Kidney (tissue), 22 donors: ENCODE measurements at places on chromosomes 5 and 9. TPM values are rescaled to one million over a fixed set of nuclear protein-coding genes. Genes with fewer than 3 reads are reported as not detected.

Gene CYSRT1
- total RNA-seq: 0.94 TPM

Gene PCDHGB3
- total RNA-seq: 4.4 TPM

Gene CAMK4
- 4.7 TPM for total RNA-seq

Gene CRAT
- 32.3 TPM for total RNA-seq

DNA sequence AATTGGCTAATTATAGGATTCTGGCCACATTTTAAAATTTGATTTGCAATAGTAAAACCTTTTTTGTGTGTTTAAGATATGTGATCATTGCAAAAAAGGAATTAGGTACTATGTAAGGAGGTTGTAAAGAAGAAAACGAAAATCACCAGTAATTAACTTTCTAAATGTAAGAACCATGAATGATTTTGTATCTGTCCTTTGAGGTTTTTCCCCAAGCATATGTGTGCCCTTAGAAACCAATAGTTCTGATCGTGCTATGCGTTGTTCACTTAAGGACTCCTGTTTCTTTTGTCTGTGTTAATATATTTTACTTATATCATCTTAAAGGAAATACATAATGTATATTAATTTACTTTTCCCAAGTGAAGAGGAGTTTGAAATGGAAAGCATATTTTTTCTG is 410.2 kb downstream of the PSAT1 start:
- no peaks in the 10 kb centered on the region for H3K36me3 ChIP-seq
- no peak for DNase-seq
- no peak overlapping the region for H3K4me3 ChIP-seq
- no peaks in the 10 kb centered on the region for H3K27me3 ChIP-seq
- no peaks in the 10 kb centered on the region for H3K4me1 ChIP-seq

GRCh38 chr5:96649681-96650540 is 12.3 kb upstream of the CAST start:
- no peaks in the 10 kb centered on the region for H3K4me1 ChIP-seq
- DNase-seq: peak; percentile 66
- H3K27me3 ChIP-seq: no peaks in the 10 kb centered on the region
- H3K27ac ChIP-seq: no peak overlapping the region
- H3K36me3 ChIP-seq: no peaks in the 10 kb centered on the region

DNA sequence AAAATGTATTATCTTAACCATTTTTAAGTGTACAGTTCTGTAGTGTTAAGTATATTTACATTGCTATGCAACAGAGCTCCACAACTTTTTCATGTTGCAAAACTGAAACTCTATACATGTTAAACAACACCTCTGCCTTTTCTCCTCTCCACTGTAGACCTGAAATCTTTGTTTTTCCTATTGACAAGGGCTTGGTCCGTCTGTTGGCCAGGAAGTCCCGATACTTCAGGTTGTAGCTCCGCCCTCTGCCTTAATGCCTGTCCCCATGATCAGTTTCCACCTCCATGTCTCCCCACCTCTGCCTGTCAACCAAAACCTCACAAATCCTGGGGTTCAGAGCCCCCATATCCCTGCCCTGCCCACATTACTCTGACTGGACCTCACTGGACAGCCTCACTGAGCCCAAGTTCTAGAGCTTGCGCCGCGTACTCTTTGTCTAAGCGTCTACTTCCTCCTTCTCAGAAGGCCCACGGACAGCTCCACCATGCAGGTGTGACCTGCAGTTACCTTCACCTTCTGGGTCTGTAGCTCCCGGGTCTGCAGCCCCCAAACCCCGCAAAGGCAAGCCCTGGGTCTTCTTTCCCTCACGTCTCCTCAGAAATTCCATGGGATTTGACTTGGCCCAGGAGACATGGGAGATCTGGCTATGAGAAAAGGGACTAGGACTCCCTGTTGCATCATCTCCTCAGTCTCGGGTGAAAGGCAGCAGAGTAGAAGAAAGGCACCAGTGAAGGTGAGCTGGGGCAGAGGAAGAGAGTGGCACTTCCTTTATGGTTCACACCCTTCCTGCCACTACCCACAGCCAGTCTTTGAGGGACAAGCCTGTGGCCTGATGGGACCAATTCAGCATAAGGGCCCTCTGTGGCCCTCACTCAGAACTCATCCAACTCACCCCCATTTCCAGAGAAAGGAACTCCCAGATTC is 8.0 kb downstream of the GLIPR2 start:
- no peak overlapping the region for H3K27ac ChIP-seq
- H3K4me3 ChIP-seq: no peak overlapping the region
- H3K36me3 ChIP-seq: no peaks in the 10 kb centered on the region
- no peak for DNase-seq
- H3K27me3 ChIP-seq: no peaks in the 10 kb centered on the region

GRCh38 chr5:134139891-134140469 is 25.5 kb downstream of the TCF7 start:
- no peak for DNase-seq
- no peak overlapping the region for H3K4me3 ChIP-seq
- no peak overlapping the region for H3K27ac ChIP-seq
- no peaks in the 10 kb centered on the region for H3K27me3 ChIP-seq

DNA sequence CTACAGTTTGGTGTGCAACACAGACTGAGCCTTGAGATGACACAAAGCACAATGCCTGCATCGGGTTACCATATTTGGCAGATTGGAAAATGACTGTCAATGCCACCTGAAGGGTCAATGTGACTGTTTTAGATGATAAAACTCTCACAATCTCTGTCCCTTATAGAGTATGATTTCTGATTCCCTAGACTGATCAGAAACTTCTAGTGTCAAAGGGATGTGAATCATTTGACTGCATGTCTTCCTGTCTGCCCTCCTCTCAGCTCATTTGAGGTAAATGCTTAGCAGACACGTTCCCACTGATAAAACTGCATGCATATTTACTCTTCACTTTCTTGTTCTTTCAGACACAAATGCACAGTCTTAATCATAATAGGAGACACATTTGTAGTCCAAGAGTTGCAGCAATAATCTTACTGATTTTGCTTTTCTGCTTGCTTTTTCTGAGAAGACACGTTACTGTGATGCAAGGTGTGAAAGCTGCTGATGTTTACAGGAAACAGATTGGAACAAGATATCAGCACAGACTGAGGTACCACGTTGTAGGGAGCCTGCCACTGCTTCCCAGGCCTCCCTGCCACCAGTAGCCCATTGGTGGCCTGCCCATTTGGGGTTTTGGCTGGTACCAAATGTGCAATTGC is 77.8 kb downstream of the GCNT4 start:
- no peak for DNase-seq
- H3K27me3 ChIP-seq: no peaks in the 10 kb centered on the region
- H3K4me3 ChIP-seq: no peak overlapping the region
- H3K27ac ChIP-seq: no peak overlapping the region
- H3K36me3 ChIP-seq: no peaks in the 10 kb centered on the region

DNA sequence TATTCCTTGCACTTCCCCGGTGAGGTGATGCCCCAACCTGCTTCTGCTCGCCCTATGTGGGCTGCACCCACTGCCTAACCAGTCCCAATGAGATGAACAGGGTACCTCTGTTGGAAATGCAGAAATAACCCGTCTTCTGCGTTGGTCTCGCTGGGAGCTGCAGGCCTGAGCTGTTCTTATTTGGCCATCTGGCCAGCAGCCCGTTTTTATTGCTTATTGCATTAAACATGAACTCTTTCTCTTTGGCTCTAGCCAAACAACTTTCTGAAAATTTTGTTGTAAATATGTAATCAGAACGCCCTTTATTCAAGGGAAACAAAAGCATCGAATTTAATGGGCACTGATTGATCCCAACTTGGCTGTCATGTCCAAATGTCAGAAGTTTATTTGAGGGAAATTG is 124.7 kb upstream of the FTMT start:
- DNase-seq: no peak
- no peak overlapping the region for H3K27ac ChIP-seq
- no peaks in the 10 kb centered on the region for H3K27me3 ChIP-seq
- no peaks in the 10 kb centered on the region for H3K4me1 ChIP-seq
- no peak overlapping the region for H3K4me3 ChIP-seq

DNA sequence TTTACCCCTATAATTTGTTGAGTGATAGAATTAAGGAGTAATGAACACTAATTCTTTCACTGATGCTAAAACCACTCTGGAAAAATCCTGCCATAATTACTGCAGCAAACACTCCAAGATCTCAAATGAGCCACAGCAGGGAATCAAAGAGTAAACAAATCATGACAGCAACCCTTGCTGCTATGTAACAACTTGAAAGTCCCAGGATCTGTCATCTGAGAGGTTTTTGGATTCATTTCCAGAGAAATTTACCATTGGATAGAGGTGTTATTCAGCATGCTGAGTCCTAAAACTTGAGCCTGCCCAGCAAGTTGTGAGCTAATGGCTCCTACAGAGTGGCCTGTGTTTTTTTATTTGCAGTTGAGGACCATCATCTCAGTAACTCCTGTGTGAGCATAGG is 59.2 kb downstream of the PRLR start:
- no peak overlapping the region for H3K27ac ChIP-seq
- no peak overlapping the region for H3K4me3 ChIP-seq
- no peak for DNase-seq
- H3K27me3 ChIP-seq: no peaks in the 10 kb centered on the region
- H3K36me3 ChIP-seq: no peaks in the 10 kb centered on the region

DNA sequence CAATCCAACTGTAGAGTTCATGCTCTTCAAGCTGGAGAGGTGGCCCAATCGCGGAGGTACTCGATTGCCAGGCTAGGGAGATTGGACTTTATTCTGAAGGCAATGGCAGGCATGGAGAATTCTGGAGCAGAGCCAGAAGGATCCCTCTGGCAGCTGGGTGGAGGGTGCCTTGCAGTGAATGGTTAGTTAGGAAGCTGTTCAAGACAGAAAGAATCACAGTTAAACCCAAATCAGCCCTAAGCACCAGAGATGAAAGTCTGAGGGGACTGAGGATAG is 182.4 kb downstream of the RGS3 start:
- no peaks in the 10 kb centered on the region for H3K27me3 ChIP-seq
- H3K4me3 ChIP-seq: no peak overlapping the region
- peaks cover 7% of the 10 kb centered on the region for H3K4me1 ChIP-seq
- no peak overlapping the region for H3K27ac ChIP-seq
- DNase-seq: no peak

DNA sequence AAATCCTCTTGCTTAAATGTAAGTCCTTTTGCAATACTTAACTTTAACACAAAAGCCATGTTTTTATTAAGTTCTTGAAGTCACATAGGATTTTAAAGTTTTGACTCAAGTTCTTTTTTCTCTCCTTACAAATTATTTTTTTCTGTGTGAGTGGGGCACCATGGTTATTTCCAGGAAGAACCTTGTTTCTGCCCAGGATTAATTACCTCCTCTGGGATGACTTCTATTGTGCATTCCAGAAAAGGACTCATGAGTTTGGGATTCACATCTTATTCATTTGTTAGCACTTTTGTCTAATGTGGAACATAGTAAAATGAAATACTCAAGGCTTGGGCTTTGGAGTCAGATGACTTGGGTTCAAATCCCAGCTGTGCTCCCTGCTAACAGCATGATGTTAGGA is 421.4 kb upstream of the WWC1 start:
- DNase-seq: no peak
- H3K27ac ChIP-seq: no peak overlapping the region
- no peak overlapping the region for H3K4me3 ChIP-seq
- H3K36me3 ChIP-seq: no peaks in the 10 kb centered on the region
- H3K4me1 ChIP-seq: no peaks in the 10 kb centered on the region
- no peaks in the 10 kb centered on the region for H3K27me3 ChIP-seq
